ENCODE measurements at places on chromosomes 1 and 21.

- DNase-seq = no peak
Measured at GRCh38 chr1:173355281-173356031, 121.7 kb upstream of the PRDX6 start.

- no peak for DNase-seq
Measured at GRCh38 chr1:55848906-55849305, 633.7 kb upstream of the USP24 start.

- no peak for DNase-seq
Measured at GRCh38 chr1:110235834-110236682, 25.9 kb downstream of the KCNC4 start.

GRCh38 chr21:35135481-35135880 lies 86.4 kb upstream of the RUNX1 start:
- DNase-seq = no peak

GRCh38 chr1:234608911-234609690 lies 877 bp downstream of the IRF2BP2 start:
- DNase-seq = no peak

Measured in HAP-1 (cell line).